ENCODE measurements at places on chromosomes 3 and 15. TPM values are rescaled to one million over a fixed set of nuclear protein-coding genes. Genes with fewer than 3 reads are reported as not detected.

DNA sequence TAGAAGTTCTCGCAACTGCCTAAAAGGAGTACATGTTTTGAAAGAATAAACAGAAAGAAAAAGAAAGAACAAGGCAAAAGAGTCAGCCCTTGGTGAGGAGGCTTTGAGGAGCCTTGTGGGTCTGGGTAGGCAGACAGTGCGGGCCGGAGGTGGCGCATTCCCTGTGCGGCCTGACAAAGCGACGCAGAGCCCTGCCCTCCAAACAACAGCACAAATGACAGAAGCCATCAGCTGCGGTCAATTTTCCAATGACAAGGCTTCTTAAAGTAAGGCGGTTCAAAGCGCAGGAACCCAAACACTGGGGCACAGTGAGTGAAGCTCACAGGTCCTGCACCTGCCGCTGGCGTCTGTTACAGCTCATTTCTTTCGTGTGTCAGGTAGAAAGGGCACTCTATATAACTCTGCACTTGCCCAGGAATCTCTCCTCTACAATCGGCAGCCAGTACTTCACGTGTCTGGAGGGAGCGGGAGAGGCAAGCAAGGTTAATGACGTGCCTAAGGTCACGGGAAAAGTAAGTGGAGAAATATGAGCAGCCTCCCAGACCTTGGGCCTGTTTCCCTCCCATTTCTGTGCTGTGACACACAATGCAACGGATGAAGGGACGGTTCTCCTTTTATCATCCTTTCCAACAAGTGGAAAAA is 178.1 kb downstream of the OPA1 start:
- no peak for DNase-seq

DNA sequence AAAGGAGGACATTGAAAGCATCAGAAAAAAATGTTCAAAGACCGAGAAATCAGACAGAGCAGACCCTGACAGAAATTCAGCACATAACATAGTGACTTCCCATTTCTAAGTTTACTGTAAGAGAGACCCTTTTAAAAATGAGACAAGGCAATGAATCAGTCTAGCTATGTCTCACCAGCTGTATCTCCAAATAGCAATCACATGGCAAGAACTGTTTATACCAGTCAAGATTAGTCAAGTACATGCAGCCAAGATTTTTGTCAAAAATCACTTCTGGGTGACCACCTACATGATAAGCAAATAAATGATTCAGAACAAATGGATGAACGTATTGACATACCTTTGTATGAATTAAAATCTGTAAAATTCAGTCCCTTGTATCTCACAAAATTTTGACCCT is 138.0 kb downstream of the DTWD1 start:
- DNase-seq: no peak

Gene WDR5B
- 3.1 TPM for polyA plus RNA-seq

DNA sequence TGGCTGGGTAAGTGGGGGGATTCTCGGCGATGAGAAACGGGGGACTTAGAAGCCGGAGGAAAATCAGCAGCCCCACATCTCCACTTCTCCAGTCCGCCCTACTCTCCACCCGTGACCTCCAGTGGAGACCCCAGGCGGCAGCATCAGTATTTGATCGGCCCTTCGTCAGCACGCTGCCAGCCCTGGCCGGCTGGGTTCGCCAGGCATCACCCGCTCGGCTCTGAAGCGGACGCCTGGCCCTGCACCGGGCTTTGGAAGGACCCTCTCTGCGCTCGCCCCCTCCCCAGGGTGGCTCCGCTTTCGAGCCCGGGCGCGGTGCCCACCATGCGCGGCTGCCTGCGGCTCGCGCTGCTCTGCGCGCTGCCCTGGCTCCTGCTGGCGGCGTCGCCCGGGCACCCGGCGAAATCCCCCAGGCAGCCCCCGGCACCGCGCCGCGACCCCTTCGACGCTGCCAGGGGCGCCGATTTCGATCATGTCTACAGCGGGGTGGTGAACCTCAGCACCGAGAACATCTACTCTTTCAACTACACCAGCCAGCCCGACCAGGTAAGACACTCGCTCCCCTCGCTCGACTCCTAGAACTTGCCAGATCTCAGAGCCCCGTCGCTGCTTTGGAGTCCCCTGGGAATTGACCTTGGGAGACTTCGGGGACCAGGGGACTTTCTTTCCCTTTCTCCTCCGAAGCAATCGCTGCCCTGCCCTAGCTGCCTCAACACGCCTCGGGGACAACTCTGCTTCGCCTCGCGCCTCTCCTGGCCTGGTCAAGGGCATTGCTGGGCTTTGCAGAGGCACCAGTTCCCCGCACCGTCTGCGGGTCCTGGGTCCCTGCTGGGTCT is 561 bp downstream of the SIDT1 start:
- peak; percentile 71 for DNase-seq

DNA sequence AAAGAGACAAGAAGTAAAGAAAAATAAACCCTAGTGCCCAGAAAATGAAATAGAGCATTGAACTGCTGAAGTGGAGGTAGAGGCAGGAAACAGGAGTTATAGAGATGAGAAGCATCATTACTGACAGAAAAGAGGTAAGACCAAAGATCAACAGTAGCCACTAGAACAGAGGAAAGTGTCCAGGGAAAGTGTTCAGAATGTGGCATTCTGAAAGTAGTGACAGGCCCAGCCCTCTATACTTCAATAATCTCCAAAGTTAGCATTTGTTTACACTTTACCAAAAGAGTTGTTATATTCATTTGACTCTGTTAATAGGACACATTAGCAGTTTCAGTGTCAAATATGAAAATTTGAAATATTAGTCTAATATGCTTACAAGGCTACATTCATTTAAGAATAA is 727.1 kb upstream of the NECTIN3 start:
- no peak for DNase-seq

Gene EID1
- polyA plus RNA-seq: 196 TPM

DNA sequence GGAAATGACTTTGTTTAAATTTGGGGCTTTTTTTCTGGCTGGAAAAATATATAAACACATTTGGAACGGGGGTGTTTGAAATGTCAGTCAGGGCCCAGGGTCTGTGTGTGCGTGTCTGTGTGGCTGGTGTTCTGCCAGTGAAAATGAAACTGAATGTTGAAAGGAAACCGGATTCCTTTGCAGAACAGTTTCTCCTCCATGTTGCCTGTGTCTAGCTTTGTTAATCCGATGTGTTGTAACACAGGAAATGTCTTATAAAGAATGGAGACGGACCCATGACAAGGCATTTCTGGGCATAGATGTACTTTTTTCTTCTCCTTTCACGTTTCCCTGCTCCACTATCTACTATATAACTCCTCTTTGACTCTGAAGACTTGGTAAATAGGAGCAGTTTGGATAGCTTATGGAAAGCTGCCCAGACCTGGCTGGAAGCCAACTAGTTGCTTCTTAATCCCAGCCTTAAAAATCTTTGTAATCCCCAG is 2.8 kb downstream of the SQOR start:
- peak; percentile 60 for DNase-seq

DNA sequence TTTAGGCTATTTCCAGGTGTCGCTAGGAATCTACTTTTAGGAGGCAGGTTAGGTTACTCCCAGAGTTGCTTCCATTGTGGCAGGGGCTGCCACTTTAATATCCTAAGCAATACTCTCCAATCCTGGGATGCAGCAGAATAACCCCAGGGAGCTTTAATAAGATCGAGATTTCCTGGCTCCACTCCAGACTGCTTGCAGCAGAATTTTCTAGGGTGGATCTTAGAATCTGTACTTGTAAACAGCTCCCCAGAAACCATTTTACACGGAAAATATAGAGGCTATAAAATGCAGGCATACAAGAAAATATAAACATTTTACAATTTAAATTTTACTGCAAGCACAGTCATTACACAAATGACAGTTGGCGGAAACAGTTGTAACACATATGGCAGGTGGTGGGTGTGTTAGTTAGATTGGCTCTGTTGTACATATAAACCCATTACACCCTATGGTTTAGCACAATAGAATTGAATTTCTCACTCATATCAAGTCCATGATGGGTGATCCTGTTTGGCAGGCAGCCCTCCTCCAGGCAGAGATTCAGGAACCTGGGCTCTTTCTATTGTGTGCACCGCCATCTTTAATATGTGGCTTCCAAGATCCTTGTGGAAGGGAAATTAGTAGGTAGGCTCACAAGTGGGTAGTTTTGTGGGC is 35.0 kb upstream of the TNFAIP8L3 start:
- no peak for DNase-seq

Gene SLC2A2
- polyA plus RNA-seq: not detected

DNA sequence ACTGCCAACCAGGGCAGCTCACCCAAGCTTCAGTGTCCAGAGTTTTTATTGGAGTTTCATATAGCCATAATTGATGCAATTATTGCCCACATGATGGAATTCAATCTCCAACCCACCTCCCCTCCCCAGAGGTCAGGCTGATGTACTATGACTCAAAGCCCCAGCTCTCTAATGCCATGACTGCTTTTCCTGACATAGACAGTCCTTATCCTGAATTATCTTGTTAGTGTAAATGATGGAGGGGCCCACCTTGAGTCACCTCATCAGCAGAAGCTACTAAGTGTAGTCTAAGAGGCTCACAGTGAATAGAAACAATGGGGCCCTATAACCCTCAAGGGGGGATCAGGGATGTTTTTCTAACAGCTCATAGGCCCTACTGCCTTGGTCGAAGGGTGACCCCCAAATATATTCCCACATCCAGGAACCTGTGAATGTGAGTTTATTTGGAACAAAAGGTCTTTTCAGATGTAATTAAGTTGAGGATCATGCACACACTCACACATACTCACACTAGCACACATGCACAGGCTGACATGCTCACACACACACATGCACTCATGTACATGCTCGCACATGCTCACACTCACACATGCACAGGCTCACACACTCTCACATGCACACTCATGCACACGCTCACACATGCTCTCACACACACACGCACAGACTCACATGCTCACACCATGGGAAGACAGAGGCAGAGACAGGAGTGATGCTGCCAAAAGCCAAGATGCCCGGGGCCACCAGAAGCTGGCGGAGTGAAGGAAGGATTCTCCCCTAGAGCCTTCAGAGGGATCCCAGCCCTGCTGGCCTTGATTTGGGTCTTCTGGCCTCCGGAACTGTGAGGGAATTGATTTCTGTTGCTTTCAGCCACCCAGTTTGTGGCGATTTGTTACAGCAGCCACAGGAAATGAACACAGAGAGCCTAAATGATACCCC is 131.2 kb upstream of the SMAD3 start:
- no peak for DNase-seq

GRCh38 chr15:45799508-45799907 is 164.7 kb downstream of the SQOR start:
- DNase-seq: no peak

DNA sequence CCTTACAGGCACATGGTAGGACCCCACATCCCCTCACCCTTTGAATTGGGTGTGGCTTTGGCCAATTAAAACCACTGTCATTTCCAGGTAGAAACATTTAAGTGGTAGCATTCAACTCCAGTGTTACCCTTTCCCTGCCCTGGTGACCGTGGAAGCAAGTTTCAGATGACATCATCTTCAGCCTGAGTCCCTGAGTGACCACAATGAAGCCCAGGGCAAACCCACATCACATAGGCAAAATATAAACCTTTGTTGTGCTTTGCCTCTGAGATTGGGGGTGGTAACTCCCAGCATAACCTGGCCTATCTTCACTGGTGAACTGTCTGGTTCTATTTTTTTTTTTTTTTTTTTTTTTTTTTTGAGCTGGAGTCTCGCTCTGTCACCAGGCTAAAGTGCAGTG is 404.0 kb upstream of the WNT5A start:
- no peak for DNase-seq

GRCh38 chr15:94300612-94301011 is 69.3 kb downstream of the MCTP2 start:
- no peak for DNase-seq

DNA sequence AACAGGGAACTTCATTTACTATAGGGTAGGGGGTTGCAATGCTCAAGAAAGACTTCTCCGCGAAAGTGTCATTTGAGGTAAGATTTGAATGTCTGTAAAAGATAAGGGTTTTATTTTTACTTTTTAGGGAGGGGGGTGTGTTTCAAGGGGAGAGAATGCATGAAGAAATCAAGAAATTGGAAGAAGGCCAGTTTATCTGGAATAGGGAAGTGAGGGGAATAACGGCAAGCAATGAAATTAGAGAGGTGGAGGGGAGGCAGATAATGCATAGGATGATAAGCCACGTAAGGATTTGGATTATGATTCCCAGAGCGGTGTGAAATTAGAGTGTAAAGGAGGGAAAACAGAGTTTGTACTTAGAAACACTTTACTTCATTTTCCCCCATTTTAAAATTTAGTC is 63.0 kb upstream of the MB21D2 start:
- no peak for DNase-seq

GRCh38 chr15:45763170-45763869 is 128.5 kb downstream of the SQOR start:
- no peak for DNase-seq

DNA sequence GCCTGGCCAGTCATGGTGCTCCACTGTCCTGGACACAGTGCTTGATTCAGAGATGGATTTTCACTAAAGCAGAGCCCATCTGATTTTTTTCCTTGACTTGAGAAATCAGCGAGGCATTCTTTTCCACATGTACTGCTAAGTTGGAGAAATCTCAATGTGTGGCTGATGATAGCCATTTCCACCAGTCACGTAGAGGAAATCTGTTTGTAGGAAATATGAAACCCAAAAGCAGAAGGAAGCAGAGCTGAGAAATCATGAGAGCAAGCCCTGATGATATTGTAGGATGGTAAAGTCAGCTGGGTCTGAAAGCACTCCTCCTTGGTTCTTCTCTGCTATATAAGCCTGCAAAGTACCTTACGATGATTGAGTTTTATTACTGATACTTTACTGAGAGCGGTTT is 1233.4 kb downstream of the ROBO2 start:
- DNase-seq: no peak

DNA sequence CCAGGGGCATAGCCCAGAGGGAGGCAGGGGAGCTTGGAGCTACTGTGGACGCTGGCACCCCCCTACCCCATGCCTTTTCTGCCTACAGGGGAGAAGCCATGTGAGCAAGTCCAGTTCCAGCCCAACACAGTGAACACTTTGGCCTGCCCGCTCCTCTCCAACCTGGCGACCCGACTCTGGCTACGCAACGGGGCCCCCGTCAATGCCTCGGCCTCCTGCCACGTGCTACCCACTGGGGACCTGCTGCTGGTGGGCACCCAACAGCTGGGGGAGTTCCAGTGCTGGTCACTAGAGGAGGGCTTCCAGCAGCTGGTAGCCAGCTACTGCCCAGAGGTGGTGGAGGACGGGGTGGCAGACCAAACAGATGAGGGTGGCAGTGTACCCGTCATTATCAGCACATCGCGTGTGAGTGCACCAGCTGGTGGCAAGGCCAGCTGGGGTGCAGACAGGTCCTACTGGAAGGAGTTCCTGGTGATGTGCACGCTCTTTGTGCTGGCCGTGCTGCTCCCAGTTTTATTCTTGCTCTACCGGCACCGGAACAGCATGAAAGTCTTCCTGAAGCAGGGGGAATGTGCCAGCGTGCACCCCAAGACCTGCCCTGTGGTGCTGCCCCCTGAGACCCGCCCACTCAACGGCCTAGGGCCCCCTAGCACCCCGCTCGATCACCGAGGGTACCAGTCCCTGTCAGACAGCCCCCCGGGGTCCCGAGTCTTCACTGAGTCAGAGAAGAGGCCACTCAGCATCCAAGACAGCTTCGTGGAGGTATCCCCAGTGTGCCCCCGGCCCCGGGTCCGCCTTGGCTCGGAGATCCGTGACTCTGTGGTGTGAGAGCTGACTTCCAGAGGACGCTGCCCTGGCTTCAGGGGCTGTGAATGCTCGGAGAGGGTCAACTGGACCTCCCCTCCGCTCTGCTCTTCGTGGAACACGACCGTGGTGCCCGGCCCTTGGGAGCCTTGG is 5.6 kb downstream of the CIB1 start:
- no peak for DNase-seq

Gene PLAAT1
- polyA plus RNA-seq: 0.28 TPM
